NCI-H2081 treated with DMSO at 0.1 percent for 48 hours (cell line): ENCODE measurements at places on chromosomes 12 and 14.

GRCh38 chr12:85076688-85077430 lies 40.7 kb downstream of the LRRIQ1 start:
- DNase-seq = peak; percentile 21

GRCh38 chr12:13537623-13538022 lies 341.1 kb downstream of the EMP1 start:
- no peak for DNase-seq

- no peak for DNase-seq
Observed at GRCh38 chr12:88141425-88141773, 489 bp downstream of the CEP290 start.

GRCh38 chr12:92210071-92210470 lies 64.4 kb upstream of the BTG1 start:
- no peak for DNase-seq

DNA sequence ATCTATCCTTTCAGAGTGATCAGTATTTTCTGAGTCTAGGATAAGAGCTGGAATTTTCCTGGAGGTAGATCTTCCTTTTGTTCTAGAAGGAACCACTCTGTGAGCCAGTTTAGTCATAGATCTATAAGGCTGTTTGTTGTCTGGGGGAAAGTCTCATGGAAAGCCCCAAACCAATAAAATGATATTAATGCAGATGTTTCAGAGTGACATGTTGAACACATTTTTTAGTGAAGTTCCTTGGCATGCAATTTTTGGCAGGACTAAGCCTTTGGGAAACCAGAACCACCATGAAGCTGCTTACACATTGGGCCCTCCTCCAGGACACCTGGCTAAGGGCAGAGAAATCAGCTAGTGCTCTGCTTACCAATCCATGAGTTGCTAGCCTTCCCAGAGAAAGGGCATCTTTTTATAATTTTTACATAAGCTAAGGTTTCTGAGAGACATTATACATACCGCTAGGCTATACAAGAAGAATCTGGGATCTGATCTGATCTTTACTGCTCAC lies 101.5 kb upstream of the PCED1B start:
- DNase-seq = no peak

DNA sequence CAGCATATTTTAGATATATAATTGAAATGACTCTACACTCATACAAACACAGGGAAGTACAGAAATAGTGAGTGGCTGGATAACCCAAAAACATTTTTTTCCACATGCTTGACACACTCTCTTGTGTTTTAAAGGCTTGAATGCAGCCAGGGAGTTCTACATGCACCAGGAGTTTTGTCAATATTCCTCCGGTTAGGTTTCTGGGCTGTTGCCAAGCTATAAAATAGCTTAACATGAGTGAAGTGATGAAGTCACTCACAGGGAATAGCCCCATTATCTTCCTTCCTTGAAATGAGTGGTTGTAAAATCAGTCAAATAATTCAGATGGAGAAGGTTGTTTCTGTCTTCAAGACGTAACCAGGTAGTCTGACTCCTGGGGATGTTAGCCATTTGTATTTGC lies 582.7 kb downstream of the SLC6A15 start:
- DNase-seq = no peak

- DNase-seq = no peak
Observed at GRCh38 chr12:107478881-107479280, 206.7 kb upstream of the PWP1 start.

DNA sequence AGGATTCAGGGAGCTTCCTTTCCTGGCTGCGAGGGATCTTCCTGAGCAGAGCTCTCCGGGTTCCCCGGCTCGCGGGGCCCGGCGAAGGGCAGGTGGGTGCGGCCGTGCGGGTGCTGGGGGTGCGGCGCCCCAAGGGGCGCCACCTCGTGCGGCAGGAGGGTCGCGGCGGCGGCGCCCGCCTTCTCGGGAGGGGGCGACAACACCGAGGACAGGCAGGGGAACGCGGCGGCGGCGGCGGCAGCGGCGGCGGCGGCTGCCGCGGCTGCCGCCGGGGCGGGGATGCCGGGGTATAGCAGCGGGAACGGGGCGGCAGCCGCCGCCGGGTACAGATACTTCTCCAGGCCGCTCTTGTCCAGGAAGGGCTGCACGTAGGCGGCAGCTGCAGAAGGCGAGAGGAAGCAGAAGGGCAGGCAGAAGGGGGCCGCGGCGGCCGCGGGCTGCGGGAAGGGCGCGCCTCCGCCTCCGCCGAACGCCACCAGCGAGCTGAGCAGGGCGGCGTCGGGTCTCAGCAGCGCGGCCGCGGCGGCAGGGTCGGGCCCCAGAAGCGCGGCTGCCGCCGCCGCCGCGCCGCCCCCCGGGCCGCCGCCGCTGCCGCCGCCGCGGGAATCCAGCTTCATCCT lies 2.7 kb downstream of the BHLHE41 start:
- no peak for DNase-seq

DNA sequence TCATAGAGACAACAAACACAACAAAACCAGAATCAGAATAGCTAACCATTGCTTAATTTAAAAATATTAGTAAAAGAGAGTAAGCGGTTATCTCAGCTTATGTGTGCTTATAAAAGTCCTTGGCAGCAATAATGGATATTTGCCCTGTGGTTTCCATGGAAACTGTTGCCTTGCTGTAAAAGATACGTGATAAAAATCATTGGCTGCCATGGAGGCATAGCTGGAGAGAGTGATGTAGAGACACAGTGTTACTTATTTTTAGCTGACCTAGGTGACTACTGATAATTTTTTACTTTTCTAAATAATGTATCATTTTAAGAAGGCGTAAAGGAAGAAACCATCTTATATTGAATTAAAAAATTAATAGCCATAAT lies 92.9 kb downstream of the ERC1 start:
- peak; percentile 70 for DNase-seq

- DNase-seq = no peak
Observed at GRCh38 chr14:58598804-58599525, 38.8 kb upstream of the DACT1 start.

GRCh38 chr14:57486767-57487379 lies 6.8 kb downstream of the CCDC198 start:
- peak; percentile 4 for DNase-seq

GRCh38 chr12:50924439-50925341 lies 27.7 kb upstream of the HIGD1C start:
- DNase-seq = peak; percentile 91

DNA sequence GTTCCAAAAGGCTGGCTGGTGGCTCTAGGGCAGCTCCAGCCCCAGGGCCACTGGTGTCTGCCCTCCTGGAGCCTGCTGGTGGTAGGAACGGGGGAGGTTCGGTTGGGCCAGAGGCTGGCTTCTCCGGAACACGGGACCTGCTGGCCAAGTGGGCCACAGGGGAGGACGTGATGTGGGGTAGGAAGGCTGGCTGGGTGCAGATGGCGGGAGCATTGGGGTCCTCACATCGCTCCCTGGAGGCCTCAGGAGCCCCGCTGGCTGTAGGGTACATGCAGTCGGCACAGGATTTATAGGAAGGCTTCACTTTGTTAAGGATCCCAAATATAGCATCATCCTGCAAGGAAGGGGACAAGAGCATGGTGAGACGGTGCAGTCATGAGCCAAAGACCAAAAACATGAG lies 57.6 kb upstream of the CORO1C start:
- DNase-seq = no peak

GRCh38 chr12:132622437-132623071 lies 4.0 kb downstream of the P2RX2 start:
- no peak for DNase-seq

DNA sequence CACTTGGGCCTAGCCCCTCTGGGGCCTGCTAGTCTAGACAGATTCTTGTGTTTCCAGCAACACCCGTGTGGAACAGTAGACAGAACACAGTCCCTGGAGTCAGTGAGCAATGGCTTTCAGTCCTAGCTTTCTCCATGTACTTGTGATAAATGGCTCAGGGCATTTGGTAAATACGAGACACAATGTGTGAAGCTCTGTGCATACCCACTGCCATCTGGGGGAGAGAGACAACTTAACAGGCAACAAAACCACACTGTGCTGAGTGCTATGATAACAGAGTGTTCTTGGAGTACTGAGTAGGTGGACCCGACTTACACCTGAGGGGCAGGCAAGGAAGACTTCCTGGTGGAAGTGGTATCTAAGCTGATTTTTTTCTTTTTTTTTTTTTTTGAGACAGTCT lies 86.3 kb upstream of the TBX3 start:
- no peak for DNase-seq

DNA sequence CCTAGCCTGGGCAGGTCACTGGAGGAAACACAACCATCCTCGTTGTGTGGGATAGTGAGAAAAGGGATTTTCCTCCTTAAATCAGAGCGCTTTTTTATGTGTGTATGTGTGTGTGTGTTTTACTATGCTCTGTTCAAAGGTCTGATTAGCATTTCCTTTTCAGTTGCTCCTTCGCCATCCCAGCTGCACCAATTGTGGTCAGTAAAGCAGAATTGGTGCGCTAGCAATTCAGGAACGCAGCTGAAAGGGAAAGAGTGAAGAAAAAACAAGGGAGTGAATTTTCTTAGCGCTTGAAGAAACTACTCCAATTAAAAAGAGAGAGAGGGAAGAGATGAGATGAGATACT lies 173.3 kb upstream of the PARP11 start:
- no peak for DNase-seq

- no peak for DNase-seq
Observed at GRCh38 chr12:101634724-101635123, 40.0 kb downstream of the MYBPC1 start.

DNA sequence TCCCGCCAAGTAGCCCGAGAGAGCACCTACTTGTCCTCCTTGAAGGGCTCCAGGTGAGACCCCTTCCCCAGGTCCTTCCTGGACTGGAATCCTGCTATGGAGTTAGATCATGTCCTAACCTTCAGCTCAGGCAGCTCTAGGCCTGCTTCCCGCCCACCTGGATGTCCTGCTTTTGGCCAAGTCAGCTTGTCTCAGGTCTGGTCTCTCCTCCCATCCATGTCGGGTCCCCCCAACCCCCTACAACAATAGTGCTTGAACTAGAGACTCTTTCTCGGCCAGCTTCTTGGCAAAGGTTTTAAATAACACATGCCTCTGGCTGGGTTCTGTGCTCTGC lies 3.6 kb downstream of the NAB2 start:
- no peak for DNase-seq

- peak; percentile 96 for DNase-seq
Observed at GRCh38 chr14:69999261-69999674, 120.1 kb downstream of the SMOC1 start.

GRCh38 chr12:101042211-101042610 lies 167.8 kb downstream of the SLC5A8 start:
- DNase-seq = no peak

DNA sequence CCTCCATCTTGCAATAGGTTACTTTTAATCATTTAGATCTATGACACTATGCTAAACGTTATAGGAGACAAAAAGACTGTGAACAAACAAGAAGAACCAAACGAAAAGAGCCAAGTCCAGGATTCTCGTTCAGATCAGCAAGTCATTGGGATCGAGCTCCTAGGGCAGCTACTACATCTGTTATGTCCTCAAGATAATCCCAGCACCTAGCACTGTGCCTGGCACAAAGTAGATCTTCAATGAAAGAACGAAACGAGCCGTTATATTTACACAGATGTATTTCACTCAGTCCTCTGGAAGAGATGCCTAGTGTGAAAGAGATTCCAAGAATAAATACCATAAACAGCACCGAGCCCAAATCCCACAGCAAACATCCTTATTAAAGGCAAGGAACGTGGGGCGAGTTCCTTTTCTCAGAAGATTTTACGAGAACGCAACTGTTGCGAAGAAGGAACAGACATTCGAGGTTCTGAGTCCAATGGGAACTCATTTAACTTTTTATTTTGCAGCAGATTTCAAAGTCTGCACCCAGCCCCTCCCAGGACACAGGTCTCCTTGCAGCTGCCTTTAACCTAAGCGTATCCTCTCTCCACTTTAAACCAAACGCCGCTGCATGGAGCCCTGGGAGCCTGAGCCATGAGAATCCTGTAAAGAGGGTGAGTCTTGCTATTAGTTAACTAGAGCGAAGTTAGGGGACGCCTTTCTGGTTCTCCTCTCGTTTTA lies 544 bp upstream of the TDP1 start:
- peak; percentile 62 for DNase-seq

DNA sequence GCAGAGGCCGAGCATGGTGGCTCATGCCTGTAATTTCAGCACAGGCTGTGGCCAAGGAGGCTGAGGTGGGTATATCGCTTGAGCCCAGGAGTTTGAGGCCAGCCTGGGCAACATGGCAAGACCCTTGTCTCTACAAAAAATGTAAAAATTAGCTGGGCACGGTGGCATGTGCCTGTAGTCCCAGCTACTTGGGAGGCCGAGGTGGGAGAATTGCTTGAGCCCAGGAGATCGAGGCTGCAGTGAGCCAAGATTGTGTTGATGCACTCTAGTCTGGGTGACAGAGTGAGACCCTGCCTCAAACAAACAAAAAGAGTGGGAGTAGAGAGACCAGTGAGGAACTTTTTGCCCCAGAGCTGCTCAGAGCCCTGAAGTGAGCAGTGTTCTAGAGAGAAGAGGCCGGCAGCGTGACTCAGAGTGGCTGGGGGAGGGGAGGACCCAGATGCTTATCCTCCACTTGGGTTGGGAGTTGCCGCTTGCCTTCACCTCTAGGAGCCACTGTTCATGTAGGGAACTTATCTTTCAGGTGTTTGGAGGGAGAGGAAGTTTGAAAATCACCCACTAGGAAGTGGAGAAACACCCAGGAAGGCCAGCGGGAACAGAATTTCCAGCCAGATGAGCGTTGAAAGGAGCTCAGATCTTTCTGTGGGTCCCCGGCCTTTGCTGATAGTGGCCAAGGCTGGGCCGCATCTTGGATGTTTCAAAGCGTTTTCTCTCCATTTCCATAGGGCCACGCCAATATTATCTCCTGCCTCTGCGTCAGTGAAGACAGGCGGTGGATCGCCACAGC lies 15.3 kb downstream of the CFAP251 start:
- DNase-seq = no peak

DNA sequence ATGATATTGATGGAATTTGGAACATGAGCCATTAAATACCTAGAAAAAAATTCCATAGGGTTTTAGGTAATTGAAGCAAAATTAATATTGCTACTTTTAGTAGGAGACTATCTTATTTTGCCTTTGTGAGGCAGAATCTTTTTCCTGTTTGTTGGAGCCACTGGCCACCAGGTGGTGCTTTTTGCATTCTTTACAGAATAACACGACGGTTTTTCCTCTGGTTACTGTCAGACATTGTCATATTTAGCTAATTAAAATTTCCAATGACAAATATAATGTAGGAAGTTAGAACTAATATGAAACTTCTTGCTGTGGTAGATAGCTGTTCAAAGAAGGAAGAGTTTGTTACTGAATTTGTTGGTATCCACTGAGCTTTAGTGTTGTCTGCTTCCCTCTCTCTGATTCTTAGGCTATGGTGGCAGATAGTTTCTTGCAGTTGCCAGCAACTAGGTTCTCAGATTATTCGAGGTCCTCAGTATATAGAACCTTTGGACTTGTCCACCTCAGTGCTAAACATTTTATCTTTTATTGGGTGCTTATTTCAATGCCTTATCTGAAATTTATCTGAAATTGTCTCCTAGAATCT lies 25.7 kb downstream of the RAB21 start:
- DNase-seq = no peak
